T-cell (primary cell): ENCODE measurements at places on chromosomes 5 and 9. TPM values are rescaled to one million over a fixed set of nuclear protein-coding genes. Genes with fewer than 3 reads are reported as not detected.

Gene ST8SIA4
- 30.4 TPM for total RNA-seq

Gene BTNL3
- total RNA-seq: not detected

- DNase-seq: no peak
Measured at GRCh38 chr5:14650052-14650451, 14.5 kb upstream of the OTULIN start.

DNA sequence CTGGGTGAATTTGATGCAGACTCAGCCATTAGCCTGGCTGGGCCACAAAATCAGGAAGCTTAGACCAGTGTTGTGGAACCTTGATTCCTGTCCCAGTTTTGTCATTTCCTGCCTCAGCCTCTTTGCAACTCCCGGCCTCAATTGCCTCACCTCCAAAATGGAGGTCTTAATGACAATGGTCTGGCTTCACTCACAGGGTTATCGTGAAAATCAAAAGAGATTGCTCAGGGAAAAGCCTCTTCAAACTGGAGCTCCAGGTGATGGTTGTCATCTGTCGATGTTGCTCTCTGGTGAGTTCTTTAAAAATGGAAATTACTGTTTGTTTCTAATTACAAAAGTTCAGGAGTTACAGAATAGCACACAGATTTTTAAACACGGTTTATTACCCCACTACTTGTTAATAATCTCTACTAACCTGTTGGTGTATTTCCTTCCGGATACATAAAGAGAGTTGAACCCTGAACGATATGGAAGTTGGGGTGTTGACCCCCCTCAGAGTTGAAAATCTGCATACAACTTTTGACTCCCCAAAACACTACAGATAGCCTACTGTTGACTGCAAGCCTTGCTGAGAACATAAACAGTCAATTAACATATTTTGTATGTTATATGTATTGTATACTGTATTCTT, 109.9 kb upstream of the CPEB4 start:
- no peak for DNase-seq

- no peak for DNase-seq
Measured at GRCh38 chr5:122283592-122283991, 28.4 kb upstream of the SNCAIP start.

GRCh38 chr5:16412556-16412955, 53.0 kb downstream of the ZNF622 start:
- DNase-seq: no peak

DNA sequence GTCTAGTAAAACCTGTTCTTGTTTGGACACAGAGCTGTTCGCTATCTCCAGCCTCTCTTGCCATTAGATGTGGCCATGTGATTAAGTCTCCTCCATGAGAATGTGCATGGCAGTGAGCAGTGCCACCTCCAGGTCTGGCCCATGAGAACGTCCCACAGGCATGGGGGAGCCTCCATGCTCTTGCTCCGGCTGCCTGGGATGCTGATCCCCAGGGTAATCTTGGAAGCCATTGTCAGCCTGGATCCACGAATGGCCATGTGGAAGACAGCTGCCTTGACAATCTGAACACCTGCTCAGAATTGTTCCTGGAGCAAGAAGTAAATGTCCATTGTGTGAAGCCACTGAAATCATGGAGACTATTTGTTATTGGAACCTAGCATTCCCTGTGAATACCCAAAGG, 83.5 kb downstream of the FSTL4 start:
- no peak for DNase-seq

DNA sequence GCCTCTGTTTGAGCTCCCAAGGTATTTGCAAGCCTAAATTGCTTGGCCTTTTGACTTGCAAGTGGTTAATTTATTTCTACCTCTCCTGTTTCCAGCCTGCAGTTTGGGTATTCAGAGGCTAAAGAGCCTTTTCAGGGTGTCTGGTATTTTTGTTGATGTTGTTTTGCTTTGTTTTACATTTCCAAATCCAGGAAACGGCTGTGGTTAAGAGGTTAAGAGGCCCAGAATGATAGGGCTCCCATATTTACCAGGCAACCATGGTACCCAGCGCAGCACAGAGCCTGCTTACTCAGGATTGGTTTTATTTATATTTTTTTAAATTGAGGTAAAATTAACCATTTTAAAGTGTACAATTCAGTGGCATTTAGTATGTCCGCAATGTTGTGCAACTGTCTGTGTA, 92.1 kb downstream of the PDZD2 start:
- no peak for DNase-seq

- no peak for DNase-seq
Measured at GRCh38 chr5:65546141-65546540, 16.8 kb downstream of the CENPK start.

DNA sequence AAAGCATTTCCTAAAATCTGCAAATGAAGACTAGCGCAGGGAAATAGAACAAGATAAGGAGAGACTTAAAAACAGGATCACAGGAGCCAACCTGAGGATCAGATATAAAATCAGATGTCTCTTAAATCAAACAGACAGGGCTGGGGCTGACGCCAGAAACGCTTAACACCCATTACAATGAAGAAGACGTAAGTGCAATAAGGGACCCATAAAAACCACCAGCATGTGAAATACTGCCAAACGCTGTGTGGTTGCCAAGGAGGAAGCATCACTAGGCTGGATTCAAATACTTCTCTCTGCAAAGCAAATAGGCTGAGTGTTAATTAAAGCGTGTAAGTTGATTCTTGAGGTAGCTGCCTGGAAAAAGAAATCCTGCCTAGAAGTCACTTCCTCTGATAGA, 74.4 kb upstream of the ATP10B start:
- no peak for DNase-seq

- no peak for DNase-seq
Measured at GRCh38 chr5:78922879-78923621, 62.1 kb downstream of the ARSB start.
